ENCODE measurements at places on chromosomes 13 and 19. TPM values are rescaled to one million over a fixed set of nuclear protein-coding genes. Genes with fewer than 3 reads are reported as not detected.
A peak's percentile ranks its signal among the peaks of the same experiment; 100 is the strongest.

Gene SERPINE3
- total RNA-seq, result not detected

DNA sequence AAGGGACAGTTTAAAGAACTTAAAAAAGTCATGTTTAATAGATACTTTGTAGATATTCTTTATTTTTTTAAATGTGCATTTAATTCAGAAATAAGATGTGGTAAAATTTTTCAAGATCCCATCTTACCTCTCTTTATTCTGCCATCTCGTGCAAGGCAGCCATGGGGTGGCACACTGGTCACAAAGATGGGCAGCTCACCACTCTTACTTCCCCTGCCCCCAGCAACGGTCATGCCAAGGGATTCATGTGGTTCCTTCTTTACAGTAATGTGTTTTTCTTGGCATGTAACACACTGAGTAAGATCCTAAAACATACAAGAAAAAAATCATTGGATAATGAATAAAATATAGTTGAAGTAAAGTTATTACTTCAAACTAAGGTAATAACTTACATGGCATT is 64.2 kb downstream of the LNX2 start:
- DNase-seq, result no peak

DNA sequence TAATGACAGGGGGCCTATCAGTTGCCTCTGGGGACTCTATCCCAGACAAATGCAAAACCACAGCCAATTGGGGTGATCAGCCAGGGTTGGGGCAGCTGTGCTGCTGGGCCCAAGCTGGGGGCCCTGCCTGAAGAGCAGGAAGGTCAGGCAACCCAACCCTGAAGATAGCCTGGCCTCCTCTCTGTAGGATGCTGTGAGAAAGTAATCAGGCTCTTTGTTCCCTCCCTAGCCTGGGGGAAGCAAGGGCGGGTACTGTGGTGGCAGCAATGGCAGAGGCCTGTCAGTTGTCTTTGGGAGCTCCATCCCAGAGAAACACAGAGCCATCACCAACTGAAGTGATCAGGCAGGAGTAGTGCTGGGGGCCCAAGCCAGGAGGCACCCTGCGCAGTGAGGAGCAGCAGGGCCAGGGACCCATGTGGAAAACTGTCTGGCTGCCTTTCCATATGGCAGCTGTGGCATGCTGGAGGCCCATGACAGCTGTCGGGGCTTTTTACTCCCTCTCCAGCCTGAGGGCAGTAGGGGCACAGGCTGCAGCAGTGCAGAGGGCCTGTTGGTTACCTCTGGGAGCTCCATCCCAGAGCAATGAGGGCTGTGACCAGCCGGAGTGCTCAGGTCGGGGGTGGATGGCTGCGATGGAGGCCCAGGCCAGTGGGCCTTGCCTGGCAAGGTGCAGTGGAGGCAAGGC is 73.6 kb upstream of the ATP12A start:
- no peak for DNase-seq

Gene ZNF723
- not detected for total RNA-seq

DNA sequence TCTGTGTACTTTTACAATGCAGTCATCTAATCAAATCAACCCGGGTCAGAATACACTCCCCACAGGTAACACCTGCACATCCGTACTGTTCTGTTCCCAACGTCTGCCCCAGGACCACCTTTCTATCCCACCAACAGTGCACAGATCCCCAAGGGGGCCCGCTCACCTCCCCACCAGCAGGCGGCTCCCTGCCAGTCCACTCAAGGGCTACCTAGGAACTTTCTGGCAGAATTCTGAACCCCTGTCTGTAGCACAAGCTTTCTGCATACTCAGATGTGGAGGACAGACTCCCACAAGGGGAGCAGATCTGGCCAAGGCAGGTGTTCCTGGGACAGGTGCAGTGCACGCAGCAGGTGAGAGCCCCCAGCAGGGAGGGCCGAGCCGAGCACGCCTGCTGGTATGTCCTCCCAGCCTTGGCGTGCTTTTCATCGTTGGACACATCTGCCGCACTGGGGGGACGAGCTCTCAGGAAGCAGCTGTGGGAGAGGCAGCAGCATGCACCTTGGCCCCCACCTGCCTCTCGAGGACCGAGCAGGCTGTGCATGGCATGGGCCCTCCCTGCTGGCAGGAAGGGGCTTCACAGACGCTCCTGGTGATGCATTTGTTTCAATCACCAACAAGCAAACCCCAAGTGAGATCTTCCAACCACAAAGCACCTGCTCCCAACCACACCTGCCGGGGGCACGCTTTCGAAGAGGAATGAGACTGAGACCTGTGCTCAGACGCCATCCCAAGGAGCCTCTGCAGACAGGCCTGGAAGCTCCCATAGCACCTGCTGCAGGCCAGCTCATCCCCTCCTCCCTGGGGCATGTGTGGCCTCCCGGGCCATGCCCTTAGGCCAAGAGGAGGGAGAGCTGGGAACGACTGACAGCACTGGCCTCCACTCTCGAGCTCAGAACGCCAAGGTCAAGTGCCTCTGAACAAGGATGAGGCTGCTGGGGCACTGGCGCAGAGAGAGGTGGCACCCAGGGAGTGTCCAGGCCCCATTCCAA is 35.9 kb downstream of the RAB20 start:
- peak; percentile 60 for DNase-seq

Gene OXGR1
- 0.95 TPM for total RNA-seq

DNA sequence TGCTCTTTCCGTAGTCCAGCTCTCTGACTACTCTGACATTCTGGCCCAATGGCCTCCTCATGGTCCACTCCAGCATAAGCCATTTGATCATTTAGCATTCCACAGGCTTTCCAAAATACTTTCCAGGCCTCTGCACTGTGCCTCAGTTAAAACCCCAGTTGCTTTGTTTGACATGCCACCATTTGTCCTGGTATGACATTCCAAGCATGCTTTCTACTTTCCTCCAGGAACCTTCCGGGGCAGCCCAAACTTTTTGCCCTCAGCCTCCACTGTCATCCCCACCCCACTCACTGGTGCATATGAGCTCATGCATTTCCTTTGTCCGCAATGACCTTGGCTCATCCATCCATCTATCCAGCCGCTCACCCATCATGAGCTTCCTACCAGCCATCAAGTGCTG is 41.8 kb upstream of the WASF3 start:
- DNase-seq, result no peak

DNA sequence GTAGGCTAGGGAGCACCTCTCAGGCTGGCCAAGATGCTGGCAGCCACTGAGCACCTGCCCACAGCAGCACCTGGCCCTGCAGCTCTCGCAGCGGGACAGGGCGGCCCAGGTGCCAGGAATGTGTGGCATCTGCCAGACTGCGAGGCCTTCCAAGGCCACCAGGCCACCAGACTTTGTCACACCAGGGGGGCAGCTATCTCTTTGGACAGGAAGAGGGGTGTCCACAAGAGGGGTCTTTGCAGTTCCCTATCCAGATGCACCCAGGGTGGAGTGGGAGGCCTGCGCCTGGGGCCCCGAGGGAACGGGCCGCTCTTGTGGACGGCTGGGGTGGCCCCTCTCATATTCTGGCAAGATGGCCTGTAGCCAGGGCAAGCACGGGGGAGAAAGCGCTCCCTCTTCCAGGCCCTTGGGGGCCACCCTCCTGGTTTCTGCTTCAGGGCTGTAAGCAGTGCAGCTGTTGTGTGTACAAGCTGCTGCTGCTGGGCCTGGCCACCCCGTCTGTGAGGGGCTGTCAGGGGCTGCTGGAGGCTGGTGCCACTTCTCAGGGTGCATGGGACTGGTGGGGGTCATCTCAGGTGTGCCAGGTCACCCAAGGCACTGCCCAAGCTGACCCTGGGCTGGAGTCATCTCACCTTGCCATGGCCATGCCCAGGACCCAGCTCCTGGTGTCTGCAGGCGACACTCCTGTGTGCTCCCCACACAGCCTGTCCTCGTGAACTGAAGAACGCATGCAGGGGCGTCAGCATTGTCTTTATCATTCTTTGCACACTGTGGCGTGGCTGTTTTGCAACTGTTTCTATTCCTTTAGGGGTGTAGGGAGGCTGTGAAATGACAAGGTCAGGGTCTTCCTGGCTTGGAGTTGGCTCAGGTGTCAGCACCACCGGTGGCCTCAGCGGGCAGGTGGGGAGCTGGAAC is 1.8 kb downstream of the TEX29 start:
- DNase-seq, result peak; percentile 71

- DNase-seq, result no peak
Observed at GRCh38 chr13:90535421-90535820, 812.1 kb upstream of the MIR17HG start.

DNA sequence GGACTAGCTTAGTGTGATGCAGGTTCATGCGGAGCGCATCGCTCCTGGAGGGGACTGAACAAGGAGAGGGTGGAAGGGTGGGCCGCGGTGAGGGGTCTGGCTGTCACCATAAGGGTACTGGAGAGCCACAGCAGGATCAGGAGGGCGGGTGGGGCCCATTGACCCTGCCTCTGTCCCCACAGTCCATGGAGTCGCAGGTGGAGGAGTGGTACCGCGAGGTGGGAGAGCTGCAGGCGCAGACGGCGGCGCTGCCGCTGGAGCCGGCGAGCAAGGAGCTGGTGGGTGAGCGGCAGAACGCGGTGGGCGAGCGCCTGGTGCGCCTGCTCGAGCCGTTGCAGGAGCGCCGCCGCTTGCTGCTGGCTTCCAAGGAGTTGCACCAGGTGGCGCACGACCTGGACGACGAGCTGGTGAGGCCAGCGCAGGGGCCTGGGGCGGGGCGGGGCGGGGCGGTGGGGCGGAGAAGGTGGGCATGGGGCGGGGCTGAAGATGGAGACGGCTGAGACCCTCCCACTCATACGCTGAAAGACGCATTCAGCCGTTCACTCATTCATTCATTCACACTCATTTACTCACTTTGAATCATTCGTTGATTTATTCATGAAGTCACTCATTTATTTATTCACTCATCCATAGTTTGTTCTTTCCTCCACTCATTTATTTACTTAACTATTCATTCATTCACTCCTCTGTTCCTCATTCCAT is 27.5 kb upstream of the SHKBP1 start:
- no peak for DNase-seq

DNA sequence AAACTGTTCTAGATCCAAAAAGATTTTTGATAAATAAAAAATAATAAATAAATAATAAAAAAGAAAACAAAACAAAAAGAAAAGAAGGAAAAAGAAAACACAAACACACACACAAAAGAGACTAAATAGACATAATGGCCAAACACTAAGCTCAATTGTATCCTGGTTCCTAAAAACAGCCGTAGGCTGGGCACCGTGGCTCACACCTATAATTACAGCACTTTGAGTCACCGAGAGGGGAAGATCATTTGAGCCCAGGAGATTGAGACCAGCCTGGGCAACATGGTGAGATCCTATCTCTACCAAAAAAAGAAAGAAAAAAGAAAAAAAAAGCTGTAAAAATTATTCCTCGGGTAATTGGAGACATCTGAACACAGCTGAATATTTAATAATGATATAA is 8.9 kb downstream of the ETHE1 start:
- peak; percentile 5 for DNase-seq

GRCh38 chr13:106129273-106129672 is 406.2 kb downstream of the EFNB2 start:
- no peak for DNase-seq

DNA sequence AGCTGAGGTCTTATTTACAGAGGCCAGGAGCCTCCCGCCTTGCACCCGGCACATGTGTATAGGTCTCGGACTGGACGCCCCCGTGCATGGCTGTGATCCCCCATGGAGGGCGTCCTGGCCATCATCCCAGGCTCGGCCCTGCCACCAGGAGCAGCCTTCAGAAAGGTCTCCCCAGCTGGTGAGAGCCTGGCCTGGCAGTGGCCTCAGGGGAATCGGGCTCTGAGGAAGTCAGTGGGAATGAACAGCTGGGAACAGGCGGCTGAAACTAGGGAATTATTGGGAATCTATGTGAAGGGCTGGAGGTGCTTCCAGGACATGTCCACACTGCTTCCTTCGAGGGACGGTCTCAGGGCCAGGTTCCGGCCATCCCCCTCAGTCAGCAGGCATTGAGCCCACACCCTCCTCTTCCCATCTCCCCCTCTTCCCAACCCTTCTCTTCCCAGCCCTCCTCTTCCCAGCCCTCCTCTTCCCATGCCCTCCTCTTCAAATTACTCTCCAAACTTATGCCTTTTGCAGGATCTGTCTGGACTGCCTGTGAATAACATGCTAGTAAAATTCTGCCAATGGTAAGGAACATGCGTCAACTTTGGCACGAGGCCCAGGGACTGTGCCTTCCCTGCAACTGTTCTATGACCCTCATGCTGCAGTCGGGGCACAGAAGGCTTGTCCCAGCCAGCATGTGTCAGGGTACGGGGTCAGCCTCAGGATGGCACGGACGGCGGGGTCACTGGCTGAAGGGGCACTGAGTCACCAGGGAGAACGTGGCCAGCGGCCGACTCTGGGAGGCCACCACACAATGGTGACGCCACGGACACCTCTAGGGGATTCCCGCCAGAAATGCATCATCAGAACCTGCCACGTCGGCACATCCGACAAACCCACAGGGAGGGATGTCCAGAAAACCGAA is 24.2 kb upstream of the C13orf46 start:
- DNase-seq, result peak; percentile 92

GRCh38 chr13:66723576-66723975 is 506.6 kb downstream of the PCDH9 start:
- no peak for DNase-seq

Gene KLK8
- not detected for total RNA-seq

Gene ZNF763
- 1.7 TPM for total RNA-seq

GRCh38 chr13:109105899-109106298 is 476.5 kb downstream of the MYO16 start:
- no peak for DNase-seq

GRCh38 chr19:3441986-3442329 is 38.4 kb downstream of the SMIM24 start:
- no peak for DNase-seq

GRCh38 chr13:32824675-32825074 is 191.5 kb upstream of the KL start:
- DNase-seq, result no peak

- DNase-seq, result no peak
Observed at GRCh38 chr13:103066781-103067345, 646 bp upstream of the SLC10A2 start.

- peak; percentile 96 for DNase-seq
Observed at GRCh38 chr19:2462635-2463421, 6.1 kb upstream of the LMNB2 start.

Gene RGS9BP
- total RNA-seq, result 0.24 TPM

DNA sequence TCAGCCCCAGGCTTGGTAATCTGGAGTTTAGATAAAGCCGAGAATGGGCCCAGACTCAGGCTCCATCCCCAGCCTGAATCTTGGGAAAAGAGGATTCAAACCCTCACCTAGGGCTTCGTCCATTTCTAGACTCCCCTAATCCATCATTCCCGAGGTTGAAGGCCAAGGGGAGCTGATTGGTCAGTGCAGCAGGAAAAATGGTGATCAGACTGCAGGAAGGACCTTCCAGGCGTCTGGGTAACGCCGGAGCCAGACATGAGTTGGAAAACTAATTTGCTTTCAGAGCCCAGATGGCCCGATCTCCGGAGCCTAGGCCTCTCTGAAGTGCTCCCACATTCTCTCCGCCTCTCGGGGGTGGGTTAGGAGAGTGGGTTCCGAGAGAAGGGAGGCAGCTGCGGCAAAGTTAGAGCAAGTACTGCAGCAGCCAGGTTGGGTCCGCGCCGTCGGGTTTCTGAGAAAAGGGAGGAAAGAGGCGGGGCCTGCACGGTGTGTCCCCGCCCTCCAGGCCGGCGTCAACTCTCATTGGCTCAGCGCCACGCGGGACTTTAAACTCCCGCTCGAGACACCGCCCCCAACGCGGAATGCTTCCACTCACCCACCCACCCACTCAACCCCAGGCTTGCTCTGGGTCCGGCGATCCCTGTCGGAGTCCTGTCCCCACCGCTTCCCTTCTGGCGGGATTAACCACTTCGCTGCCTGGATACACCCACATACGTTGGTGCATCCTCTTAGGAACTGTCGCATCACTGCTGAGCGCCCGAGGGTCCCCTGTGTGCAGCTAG is 788 bp upstream of the RTBDN start:
- DNase-seq, result no peak

Gene LILRB5
- 14.9 TPM for total RNA-seq
